Naive thymus-derived CD4-positive, alpha-beta T cell (primary cell): ENCODE measurements at places on chromosomes 4 and X. TPM values are rescaled to one million over a fixed set of nuclear protein-coding genes. Genes with fewer than 3 reads are reported as not detected.

Gene PIR
- 4.6 and 6.0 TPM in 2 replicates for total RNA-seq

Gene HTATSF1
- 29.0 TPM for total RNA-seq

Gene SAGE1
- total RNA-seq: not detected

Gene PAGE5
- not detected for total RNA-seq

Gene PHOX2B
- not detected for total RNA-seq

Gene CABS1
- total RNA-seq: not detected

Gene ARSD
- 0.97 TPM for total RNA-seq

- H3K27me3 ChIP-seq: no peaks in the 10 kb centered on the region
- H3K4me1 ChIP-seq: no peaks in the 10 kb centered on the region
- no peak overlapping the region for H3K27ac ChIP-seq
These were observed 12.0 kb downstream of the SPON2 start for GRCh38 chr4:1160351-1160750.

GRCh38 chrX:118216087-118216486, 99.5 kb upstream of the KLHL13 start:
- no peak for DNase-seq
- no peaks in the 10 kb centered on the region for H3K27me3 ChIP-seq
- H3K36me3 ChIP-seq: no peaks in the 10 kb centered on the region
- H3K27ac ChIP-seq: no peak overlapping the region
- H3K4me3 ChIP-seq: no peak overlapping the region
- no peaks in the 10 kb centered on the region for H3K4me1 ChIP-seq

GRCh38 chr4:15344041-15344440, 83.8 kb upstream of the C1QTNF7 start:
- no peak for DNase-seq
- H3K4me1 ChIP-seq: no peaks in the 10 kb centered on the region
- no peak overlapping the region for H3K4me3 ChIP-seq

- no peaks in the 10 kb centered on the region for H3K27me3 ChIP-seq
- H3K36me3 ChIP-seq: no peaks in the 10 kb centered on the region
- H3K27ac ChIP-seq: no peak overlapping the region
- H3K4me3 ChIP-seq: no peak overlapping the region
- no peaks in the 10 kb centered on the region for H3K4me1 ChIP-seq
These were observed 24.4 kb downstream of the TBL1X start for GRCh38 chrX:9489234-9489633.

GRCh38 chrX:120692319-120692718, 62.5 kb upstream of the C1GALT1C1 start:
- peaks cover 15% of the 10 kb centered on the region for H3K4me1 ChIP-seq
- H3K27me3 ChIP-seq: no peaks in the 10 kb centered on the region
- DNase-seq: no peak
- no peaks in the 10 kb centered on the region for H3K36me3 ChIP-seq

DNA sequence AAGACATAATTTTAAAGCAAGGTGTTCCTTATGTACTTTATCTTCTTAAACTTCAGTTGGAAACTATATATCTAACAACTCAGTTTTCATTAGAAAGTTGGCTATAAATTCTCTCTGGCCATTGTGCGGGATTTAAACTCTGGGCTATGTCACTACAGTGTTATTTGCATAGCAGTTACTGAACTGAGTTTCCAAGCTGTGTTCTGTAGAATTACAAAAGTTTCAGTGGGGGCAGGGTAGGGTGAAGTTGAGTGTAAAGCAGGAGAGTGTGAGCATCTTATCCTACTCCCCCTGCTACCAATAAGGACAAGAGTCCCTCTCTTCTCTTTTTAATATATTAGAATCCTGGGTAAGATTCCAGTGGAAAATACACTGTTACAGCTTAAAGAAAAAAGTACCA, 254.5 kb upstream of the SLITRK2 start:
- no peaks in the 10 kb centered on the region for H3K36me3 ChIP-seq
- no peak overlapping the region for H3K4me3 ChIP-seq
- H3K4me1 ChIP-seq: no peaks in the 10 kb centered on the region
- H3K27ac ChIP-seq: no peak overlapping the region

- no peaks in the 10 kb centered on the region for H3K36me3 ChIP-seq
- no peak for DNase-seq
- H3K4me1 ChIP-seq: no peaks in the 10 kb centered on the region
- H3K27me3 ChIP-seq: no peaks in the 10 kb centered on the region
These were observed 8.5 kb downstream of the ANXA5 start for GRCh38 chr4:121688261-121688660.

DNA sequence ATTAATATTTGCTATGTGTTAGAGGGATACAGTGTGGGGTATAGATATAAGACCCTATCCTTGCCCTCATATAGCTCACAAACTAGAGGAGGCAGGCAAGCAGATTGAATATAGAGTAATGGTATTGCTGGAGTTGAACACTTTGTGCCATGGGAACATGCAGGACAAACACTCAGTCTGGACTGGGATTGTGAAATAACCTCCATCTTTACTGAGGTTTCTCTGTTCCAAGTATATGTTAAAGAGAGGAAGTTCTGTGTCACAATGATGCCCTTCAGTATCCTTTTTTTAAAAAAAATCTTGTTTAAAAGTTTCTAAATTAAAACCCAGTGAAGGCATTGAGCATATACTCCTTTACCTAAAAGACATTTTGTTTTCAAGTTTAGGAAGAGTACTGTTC, 8.7 kb downstream of the FABP2 start:
- no peak overlapping the region for H3K4me3 ChIP-seq
- no peaks in the 10 kb centered on the region for H3K27me3 ChIP-seq
- no peak overlapping the region for H3K27ac ChIP-seq
- no peak for DNase-seq
- H3K4me1 ChIP-seq: no peaks in the 10 kb centered on the region

DNA sequence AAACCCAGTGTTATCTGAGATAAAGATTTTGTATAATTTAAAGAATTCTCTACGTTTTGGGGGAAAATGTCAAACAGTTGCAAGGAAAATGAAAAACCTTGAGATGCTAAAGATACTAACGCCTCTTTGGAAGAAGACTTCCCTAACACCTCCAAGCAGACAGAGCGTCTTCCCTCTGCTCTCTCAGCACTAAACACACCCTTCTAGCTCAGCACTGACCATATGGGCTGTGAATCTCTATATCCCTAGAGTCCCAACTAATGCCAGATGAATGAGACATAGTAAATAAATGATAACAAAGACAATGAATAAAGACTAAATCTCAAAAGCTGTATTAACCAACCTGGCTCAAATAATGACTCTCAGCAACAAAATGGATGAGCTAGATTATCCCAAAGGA, 13.3 kb downstream of the FUNDC1 start:
- DNase-seq: no peak
- no peaks in the 10 kb centered on the region for H3K4me1 ChIP-seq
- no peak overlapping the region for H3K4me3 ChIP-seq
- H3K27me3 ChIP-seq: no peaks in the 10 kb centered on the region
- no peak overlapping the region for H3K27ac ChIP-seq
- H3K36me3 ChIP-seq: peaks cover under 1% of the 10 kb centered on the region

- no peaks in the 10 kb centered on the region for H3K4me1 ChIP-seq
- H3K36me3 ChIP-seq: no peaks in the 10 kb centered on the region
- H3K27ac ChIP-seq: no peak overlapping the region
- H3K4me3 ChIP-seq: no peak overlapping the region
- H3K27me3 ChIP-seq: no peaks in the 10 kb centered on the region
These were observed 142.3 kb downstream of the PAPSS1 start for GRCh38 chr4:107577743-107578142.
